AG04450 (cell line): ENCODE measurements at places on chromosomes 7 and 10.

- DNase-seq, result no peak
These were observed 133.1 kb downstream of the MAPK8 start for GRCh38 chr10:48439581-48440041.

GRCh38 chr7:105438847-105439173 is 50.1 kb upstream of the SRPK2 start:
- DNase-seq, result no peak

DNA sequence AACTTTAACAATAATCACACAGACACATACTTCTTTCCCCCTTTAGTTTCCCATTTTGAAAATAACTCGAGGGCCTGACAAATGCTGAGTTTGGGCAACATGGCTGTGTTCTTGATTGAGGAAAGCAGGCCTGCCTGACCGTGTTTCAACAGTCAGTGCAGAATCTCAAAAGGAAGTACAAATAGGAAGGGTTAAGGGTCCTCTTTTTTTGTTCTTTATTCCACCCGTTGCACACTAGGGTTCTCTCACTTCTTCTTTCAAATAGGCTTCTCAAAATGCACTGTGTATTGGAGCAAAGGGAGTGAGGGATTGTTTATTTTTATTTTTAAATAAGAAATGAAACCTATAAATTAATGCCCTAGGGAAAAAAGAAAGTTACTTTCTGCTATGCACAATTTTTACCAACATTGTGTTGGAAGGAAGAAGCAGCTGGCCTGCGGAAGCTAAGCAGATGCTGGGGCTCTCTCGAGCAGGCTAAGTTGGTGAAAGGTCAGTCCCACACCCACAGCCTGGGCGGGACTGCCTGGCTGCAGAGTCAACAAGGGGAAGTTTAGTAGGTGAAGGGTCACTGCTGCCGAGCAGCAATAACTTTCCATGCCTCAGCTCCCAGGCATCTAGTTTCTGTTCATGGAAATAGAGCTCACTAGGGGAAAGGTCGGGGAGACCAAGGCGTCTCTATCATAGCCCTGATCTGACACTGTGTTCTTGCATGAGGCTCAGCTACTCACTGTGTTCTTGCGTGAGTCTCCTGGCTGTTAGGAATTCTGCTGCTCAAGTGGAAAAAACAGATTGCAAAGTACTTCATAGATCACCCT is 12.2 kb upstream of the PDK4 start:
- DNase-seq, result peak; percentile 82

DNA sequence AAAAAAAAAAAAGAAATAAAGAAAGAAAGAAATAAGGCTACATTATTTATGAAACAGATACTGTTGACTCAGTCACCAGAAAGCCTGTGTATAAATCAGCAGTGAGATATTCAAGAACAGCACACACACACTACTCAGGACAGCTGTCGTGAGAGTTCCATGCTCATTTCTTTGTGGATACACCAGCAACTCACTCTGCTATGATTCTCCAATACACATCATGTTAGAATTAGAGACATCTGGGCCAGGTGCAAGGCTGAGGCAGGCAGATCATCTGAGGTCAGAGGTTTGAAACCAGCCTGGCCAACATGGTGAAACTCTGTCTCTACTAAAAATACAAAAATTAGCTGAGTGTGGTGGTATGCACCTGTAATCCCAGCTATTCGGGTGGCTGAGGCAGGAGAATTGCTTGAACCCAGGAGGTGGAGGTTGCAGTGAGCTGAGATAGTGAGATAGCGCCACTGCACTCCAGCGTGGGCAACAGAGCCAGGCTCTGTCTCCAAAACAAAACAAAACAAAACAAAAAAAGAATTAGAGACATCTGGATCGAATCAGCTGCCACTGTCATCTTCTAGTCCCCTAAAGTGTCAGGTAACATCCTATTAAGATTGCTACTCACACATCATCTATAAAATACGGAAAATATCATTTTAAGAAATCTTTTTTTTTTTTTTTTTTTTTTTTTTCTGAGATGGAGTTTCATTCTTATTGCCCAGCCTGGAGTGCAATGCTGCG is 11.2 kb upstream of the NUPR2 start:
- no peak for DNase-seq

- DNase-seq, result no peak
These were observed 101.9 kb upstream of the LRRN3 start for GRCh38 chr7:110988890-110989501.

GRCh38 chr10:124340033-124340760 is 78.5 kb downstream of the OAT start:
- peak; percentile 78 for DNase-seq

GRCh38 chr10:27241010-27241651 is 534 bp upstream of the ACBD5 start:
- DNase-seq, result no peak

GRCh38 chr7:3063016-3063753 is 19.5 kb upstream of the CARD11 start:
- DNase-seq, result no peak

GRCh38 chr7:1243290-1243963 is 10.8 kb downstream of the UNCX start:
- no peak for DNase-seq

DNA sequence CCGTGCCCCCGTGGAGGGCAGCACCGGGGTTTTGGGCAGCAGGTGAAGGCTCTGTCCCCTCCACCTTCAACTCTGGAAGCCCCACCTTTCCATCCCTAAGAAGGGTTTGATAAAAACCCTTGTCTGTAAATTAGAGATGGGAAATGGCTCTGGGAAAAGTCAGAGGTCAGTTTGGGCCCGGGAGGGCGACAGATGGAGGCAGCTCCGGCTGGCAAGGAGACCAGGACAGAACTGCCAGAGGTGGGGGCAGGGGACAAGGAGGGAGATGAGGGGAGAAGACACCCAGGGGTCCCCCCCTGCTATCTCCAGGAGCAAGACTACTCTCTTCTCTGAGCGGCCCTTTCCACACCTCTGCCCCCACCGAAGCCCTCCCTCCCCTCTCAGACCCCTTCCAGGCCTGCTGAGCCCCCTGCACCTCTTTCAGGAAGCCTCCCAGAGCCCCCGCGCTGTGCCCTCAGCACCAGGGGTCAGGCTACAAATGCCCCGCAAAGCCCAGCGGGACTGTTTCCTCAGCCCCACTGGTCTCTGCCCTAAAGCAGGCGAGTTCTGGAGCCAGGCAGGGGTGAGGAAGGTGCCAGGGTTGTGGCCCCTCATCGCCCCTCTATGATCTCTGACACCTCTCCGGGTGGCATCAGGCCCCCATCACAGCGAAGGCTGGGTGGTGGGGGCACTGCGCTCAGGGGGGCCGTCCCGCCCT is 980 bp upstream of the SH2B2 start:
- no peak for DNase-seq

DNA sequence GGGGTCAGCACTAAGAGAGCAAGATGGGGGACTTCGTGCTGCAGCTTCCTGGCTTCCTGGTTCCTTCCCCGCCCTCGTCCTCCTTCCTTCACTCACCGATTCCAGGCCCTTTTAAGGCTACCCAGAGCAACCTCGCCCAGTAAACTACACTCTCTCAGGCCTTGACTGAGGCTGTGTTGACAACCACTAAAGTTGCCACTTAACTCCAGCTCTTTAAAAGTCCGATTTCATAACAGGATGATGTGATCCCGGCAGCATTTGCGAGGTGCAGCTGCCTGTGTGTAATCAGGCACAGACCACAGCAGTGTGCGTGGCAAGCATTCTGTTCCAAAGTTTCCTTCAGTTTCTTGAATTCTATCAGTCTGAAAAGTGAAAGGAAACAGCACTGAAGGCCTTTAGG is 110.6 kb downstream of the RAB11FIP2 start:
- no peak for DNase-seq

DNA sequence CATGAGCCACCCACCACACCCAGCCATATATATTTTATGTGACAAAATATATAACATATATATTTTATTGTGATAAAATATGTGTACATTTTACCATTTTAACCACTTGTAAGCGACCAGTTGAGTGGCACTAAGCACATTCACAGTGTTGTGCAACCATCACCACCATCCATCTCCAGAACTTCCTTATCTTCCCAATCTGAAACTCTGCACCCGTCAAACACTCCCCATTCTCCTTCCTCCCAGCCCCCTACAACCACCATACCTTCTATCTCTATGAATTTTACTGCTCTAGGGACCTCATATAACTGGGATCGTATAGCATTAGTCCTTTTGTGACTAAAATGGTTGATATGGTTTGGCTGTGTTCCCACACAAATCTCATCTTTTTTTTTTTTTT is 20.8 kb upstream of the CYTH3 start:
- no peak for DNase-seq

GRCh38 chr7:47771336-47771989 is 176.8 kb downstream of the PKD1L1 start:
- no peak for DNase-seq

DNA sequence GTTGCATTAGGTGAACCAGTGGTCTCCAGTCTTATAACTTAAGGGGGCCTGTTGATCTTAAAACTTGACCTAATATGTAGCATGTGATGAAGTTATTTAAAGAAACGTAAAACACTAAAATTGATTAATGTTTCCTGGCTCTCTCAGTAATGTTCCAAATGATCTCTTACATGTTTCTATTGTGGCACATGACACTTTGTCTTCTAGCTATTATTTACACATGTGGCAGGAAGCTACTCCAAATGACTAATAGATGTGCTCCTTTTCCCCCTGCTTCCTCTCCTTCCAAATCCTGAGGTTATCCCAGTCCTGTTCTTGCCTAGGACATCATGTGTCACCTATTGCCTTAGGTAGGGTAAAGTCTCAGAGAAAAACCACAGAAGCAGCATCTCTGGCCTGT is 89.4 kb downstream of the FAS start:
- no peak for DNase-seq

GRCh38 chr7:64643566-64643965 is 22.4 kb upstream of the ZNF107 start:
- DNase-seq, result no peak

DNA sequence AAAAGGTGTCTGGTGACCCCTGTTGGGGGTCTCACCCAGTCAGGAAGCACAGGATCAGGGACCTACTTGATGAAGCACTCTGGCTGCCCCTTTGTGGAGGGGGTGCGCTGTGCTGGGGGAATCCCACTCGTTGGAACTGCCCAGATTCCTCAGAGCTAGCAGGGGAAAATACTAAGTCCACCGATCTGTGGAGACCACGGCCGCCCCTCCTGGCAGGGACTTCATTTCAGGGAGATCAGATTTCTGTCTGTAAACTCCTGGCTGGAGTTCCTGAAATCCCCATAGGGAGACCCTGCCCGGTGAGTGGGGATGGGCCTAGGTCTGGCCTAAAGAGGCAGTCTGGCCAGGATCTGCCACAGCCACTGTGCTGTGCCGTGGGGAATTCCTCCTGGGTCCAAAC is 79.3 kb upstream of the ADCY1 start:
- no peak for DNase-seq

GRCh38 chr7:132516042-132516840 is 60.0 kb downstream of the PLXNA4 start:
- DNase-seq, result no peak

DNA sequence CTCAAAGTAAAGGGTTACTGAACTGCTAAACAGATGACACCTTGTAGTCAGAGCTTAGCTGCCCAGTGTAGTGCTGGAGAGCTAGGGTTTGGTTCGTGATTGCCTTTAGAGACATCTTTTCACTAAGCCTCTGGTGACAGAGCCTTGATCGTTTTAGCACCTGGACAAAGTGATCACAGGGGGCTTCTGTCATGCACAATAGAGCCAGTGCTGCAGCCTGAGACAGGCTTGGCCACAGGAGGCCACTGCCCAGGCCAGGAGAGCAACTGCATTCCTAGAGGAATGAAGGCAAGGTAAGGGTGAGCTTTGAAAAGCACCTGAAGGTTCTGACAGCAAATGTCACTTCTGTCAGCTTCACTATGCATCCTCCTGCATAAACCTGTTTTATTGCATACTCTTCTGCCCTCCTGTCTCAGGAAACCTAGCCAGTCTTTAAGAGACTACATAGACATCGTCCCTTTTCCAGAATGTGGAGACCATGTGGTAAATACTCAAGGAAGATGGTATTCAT is 122.9 kb downstream of the NPY start:
- DNase-seq, result no peak

DNA sequence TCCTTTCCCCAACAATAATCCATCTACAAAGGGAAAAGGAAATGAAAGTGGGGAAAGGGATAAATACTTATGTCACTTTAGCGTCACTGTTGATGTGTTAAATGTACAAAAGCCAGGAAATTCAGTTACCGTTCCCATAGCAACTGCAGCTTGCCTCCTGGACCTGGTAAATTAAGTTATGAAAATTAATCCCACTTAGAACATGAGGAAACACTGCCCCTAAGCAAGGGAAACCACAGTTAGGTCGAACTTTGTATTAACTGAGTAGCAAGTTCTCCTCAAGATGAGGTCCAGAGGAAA is 338.2 kb upstream of the AOAH start:
- DNase-seq, result no peak

DNA sequence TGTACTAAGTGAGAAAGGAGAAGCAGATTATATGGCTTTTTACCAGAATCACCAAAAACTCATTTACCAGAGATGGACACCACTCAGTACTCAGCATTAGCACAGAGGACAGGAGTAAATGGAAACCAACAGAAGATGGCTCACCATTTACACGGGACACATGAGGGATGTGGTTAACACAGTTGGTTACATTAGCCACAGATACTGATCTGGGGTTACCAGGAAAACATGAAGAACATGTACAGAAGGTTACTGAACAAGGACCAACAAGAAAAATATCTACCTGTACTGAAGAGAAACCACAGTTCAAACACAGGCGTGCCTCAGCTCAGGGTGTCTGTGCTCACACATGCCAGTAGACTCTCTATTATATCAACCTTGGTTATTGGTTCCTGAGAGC is 1285.8 kb upstream of the SORCS1 start:
- DNase-seq, result no peak

GRCh38 chr7:24455813-24456525 is 117.3 kb upstream of the PALS2 start:
- DNase-seq, result no peak

GRCh38 chr7:93622036-93623033 is 47.8 kb upstream of the CALCR start:
- no peak for DNase-seq
